ENCODE measurements at places on chromosomes 12 and 14.

DNA sequence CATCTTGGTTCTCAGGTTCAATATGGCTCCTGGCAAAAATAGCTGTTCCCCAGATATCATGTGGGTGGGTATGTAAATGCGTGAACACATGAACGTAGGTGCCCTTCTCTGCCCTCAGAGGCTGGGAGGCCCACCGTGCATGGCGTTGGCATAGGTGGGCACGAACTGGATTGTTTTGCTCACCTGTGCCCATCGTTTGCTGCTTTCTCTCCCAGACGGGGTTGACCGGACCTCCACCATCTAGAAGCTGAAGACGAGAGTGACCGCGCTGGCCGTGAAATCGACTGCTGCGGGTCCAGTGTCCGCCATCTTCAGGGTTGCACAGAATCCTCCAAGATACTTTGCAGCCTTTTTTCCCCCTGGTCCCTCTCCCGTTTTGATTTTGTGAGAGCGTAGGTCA, 113.9 kb downstream of the GCH1 start:
- DNase-seq, result no peak

GRCh38 chr12:42607584-42608058, 18.1 kb upstream of the PRICKLE1 start:
- no peak for DNase-seq

DNA sequence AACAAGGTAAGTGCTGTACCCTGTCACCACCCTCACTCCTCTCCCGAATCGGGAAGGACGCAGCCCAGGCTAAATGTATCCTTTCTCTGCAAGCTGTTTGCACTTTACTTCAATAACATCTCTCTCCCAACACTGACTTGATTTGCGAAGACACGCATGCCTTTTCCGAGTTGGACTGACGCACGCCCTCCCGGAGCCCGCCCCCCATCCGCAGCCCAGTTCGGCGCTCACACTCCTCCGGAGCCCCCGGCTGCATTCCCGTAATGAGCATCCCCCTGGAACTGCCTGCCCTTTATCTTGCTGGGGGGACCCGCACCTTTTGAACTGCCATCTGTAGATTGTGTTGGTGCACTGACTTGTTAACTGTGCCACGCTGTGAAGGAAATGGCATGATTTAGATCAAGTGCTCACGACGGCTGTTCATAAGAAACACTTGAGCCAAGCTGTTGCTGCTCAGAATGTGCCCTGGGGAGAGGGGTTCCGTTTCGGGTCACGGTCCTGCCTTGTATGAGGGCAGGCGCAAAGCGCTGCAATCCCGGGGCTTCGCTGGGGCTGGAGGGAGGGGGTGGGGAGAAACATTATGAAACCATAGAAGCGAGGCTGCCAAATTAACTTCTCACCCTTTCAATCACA, 176.6 kb upstream of the CDKN3 start:
- DNase-seq, result peak; percentile 40

GRCh38 chr12:94240171-94240570, 91.8 kb downstream of the PLXNC1 start:
- DNase-seq, result peak; percentile 56

DNA sequence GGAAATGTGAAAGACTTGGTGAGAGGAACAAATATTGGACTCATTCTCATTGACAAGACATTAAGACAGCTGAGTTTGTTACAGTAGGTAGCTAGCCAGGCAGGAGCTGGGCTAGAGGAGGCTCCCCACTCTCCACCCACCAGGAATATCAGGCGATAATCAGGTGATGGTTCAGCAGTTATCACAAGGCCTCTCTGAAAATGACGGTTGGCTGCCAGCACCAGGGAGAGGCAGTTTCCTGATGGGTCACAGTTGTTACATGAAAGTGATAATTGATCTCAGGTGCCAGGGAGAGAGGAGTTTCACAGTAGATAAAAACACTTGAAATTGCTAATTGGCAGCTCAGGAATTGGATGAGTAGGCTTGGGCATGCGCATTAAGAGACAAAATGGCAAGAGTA, 116.5 kb downstream of the TMTC2 start:
- DNase-seq, result no peak

- no peak for DNase-seq
These were observed 17.4 kb upstream of the KLRF1 start for GRCh38 chr12:9809866-9810265.

- DNase-seq, result no peak
These were observed 9.2 kb downstream of the GLIPR1 start for GRCh38 chr12:75489613-75490210.

DNA sequence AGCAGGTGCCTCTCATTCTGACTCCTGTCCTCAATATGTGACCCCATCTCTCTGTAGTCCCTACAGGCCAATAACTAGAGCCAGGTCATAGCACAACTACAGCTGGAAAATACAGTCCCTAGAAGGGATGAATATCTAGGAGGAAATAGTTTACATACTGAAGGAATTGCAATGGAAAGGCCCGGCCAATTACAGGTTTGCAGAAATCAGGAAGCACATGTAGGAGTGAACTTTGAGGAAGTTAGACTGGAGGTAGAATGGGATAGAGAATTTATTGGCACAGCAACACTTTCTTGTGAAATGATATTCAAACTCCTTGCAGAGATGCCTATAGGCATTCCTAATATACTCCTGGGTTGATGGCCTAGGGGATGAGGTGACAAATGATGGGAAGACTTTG, 257.3 kb downstream of the GRIN2B start:
- no peak for DNase-seq
